ENCODE measurements at places on chromosomes 5 and 9.

- DNase-seq: no peak
Observed at GRCh38 chr9:123749580-123750202, 180.2 kb downstream of the DENND1A start.

- peak; percentile 67 for DNase-seq
Observed at GRCh38 chr5:83430130-83431010, 41.2 kb upstream of the VCAN start.

DNA sequence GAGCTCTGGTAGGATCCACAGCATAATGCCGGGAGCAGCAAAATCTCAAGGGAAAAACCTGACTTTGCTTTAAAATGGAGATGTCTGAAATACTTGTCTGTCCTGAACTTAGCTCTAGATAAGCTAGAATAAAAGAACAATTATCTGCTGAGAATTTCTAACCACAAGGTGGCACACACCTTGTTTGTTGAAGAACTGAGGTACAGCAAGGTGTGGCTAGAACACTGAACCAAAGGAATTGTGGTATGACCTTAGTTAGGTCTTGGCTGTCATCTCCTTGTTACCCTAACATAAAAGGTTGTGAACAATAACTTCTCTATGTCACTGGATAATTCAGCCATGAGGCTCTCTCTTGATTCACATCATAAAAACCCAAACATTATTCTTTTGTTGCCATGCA is 72.3 kb upstream of the ANXA1 start:
- no peak for DNase-seq

- no peak for DNase-seq
Observed at GRCh38 chr9:13627502-13627901, 348.0 kb upstream of the MPDZ start.

GRCh38 chr9:93918061-93918460 is 37.1 kb downstream of the BARX1 start:
- no peak for DNase-seq

DNA sequence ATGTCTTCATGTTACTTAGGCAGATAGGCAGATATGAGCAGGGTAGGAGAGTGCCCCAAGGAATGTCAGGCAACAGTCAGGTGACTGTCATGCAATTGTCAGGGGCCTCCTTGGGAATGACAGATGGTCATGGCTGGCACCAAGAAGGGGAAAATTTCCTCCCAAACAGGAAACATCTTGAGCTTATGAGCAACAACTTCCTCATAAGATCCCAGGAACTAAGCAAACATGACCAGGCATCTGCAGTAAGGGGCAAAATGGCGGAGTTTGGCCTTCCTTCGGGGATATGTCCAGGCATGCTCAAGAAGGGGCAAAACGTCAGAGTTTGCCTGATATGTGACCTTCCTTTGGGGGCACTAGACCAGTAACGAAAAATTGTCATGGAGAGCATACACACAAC is 591.8 kb downstream of the PDE4D start:
- peak; percentile 78 for DNase-seq

- DNase-seq: peak; percentile 43
Observed at GRCh38 chr5:73764586-73764985, 138.6 kb downstream of the ARHGEF28 start.

DNA sequence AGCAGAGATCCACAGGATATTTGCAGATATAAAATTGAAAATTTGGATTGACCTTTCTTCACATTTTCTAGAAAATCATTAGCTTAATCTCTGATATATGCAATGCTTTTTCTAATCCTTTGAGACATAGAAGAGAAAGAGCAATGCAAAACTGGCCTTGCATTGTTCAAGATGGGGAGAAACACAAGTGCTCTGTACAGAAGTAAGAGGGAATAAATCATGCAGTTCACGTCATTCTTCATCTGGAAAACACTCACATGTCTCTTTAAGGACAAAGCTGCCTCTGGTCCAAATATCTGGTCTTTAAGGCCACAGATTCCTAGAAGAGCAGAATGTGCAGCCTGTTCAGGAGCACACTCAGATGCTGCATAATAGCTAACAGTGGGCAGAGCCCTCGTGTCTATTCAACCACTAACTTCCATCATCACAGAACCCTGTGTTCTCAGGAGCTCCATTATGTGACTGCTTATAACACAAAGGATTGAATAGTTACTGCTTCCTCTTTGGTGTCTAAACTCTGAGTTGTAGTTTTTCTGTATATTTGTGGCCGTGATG is 277.5 kb downstream of the PLK2 start:
- DNase-seq: peak; percentile 36

DNA sequence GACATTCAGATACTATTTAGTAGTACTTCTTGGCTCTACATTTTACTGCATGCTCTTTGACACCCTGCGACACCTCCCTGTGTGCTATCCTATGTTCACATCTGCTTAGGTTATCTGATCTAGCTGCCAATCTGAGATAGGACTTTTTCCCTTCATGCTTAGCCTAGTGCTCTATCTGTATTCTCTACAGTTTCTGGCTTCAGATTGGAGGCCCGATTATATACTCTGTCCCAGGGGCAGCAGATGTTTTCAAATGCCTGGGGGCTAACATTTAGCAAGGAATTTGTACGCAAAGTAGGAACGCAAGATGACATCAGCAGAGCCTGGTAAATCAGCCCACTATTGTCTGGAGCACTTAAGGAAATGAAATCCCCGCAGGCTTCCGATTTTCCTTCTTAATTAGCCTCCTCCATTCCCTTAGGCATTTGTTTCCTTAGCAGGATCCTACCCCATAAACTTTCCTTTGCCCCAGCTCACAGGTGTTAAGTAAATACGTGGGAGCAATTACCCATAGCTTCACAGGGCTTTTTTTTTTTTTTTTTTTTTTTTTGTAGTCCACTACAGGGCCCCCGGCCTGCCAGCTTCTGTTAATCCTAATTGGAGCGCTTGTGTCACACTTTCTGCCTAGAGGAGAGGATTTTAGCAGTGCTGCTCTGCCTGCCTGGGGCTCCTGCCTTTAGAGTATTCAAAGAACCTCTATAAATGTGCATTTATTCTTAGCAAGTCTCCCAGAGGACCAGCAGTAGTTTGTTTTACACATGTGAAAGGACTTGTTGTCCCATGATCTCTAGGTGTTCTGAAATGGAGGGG is 61.1 kb upstream of the LPAR1 start:
- no peak for DNase-seq

DNA sequence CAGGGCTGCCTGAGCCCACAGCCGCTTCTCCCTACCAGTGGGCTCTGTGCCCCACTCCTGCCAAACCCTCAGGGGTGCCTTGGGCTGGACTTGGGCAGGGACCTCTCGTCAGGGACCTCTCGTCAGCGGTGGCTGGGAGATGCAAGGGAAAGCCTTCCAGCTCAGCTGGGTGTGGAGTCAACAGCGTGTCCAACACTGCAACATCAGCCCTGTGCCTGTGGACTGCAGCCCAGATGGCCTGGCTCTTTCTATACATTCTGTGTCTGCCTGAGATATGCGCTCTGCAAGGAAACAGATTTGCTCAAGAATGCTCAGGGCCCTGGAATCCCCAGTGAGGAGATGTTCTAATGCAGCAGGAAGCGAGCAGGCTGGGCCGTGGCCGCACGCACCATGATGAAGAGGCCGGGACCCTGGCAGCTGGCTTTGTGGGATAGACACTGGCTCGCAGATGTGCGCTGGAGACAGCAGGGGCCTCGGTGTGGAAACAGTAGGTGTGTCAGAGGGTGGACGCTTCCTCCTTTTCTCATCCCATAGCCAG is 85.0 kb upstream of the COL5A1 start:
- DNase-seq: no peak

DNA sequence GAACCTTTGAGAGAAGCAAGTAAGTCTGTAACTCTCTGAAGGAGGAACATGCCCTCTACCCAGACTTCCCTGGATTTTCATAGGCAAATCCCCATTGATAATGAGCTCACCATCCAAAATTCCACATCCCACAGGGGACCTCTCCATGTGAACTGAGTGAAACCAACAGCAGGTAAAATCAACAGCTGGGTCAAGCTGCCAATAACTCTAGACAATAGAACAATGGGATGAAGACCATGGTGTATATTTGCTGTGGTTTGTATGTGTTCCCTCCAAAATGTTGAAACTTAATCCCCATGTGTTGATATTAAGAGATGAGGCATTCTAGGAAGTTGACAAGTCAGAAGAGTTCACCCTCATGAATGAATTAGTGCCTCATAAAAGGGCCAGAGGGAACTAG is 110.2 kb upstream of the MYO10 start:
- DNase-seq: no peak

DNA sequence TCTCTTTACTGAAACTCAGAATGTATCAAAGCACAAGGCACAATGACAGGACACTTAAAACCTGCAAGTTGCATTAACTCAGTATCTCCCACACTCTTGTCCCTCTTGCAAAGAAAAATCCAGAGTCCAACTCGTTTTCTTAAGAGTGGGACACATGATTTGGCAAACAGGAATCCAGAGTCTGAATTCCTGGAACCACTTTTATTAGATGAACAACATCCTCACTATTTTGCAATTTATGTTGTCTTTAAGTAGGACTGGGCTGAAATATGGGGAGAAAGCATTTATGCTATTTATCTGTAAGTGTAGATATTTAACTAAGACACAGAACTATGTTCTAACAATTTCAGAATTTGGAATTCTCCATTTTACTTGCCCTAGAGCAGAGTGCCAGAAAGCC is 69.1 kb downstream of the ABCA1 start:
- no peak for DNase-seq

- DNase-seq: no peak
Observed at GRCh38 chr9:2967766-2968165, 123.9 kb upstream of the PUM3 start.

DNA sequence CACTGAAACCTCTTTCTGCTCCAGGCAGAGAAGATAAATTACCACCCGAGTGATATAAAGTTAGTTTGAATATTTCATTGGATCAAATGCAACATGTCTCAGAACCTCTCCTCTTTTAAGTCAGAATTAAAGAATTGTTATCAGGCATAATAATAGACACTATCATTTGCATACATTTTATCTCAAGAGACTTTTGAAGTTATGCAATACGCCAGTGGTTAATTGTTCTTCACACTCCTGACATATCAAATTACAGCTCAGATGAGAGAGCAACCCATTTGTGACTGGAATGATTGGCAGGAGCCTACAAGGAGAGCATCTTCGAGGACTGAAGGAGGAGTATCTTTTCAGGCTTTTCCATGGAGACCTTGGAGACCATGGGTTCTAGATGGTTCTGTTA is 452.2 kb downstream of the KDM4C start:
- no peak for DNase-seq

DNA sequence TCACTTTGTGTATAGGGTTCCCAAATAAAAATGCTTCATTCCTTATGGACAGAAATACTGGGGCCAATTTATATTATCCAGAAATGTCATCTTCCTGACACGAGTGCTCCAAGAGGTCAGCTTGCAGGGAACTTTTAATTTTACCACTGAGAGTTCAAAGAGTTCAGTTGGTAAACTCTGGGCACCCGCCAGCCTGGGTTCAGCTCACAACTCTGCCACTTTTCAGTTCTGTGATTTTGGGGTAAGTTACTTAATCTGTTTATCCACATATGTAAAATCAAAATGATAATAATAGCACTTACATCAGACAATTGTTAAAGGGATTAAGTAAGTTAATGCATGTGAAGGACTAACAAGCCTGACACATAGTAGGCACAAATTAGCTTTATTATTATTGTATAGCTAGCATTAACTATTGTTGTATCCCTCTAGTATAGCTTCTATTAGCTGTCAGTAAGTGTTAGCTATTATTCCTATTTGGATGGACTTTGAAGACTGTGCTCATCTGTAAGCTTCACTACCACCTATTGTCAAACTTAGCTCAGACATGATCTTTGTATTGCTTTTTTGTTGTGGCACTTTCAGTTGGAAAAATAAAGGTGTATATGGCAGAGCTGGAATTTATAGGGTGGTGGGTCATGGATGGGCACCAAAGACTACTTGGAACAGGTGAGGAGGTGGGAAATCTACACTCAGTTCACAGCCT is 1.6 kb downstream of the MEGF10 start:
- DNase-seq: no peak

DNA sequence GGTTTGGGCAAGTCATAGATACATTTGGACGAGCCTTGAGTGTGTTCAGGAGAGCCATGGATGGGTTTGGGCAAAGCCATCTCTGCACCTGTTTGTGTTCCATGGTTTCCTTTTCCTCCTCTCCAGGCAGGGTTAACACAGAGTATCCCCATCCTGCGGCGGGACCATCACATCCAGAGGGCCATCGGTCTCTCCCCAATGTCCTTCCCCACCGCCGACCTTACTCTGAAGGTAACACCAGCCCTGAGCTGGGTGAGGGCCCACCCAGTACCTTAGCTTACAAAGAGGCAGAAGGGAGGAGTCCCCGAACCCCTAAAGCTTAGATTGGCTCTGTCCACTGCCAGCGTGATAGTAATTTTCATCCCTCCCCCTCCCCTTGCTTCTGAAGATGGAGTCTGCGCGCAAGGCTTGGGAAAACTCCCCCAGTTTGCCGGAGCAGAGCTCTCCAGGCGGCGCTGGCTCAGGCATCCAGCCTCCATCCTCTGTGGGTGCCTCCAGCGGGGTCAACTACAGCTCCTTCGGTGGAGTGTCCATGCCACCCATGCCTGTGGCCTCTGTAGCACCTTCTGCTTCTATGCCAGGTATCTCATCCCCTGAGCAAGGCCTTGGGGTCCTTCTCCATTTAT is 18.0 kb upstream of the POMT1 start:
- DNase-seq: no peak

DNA sequence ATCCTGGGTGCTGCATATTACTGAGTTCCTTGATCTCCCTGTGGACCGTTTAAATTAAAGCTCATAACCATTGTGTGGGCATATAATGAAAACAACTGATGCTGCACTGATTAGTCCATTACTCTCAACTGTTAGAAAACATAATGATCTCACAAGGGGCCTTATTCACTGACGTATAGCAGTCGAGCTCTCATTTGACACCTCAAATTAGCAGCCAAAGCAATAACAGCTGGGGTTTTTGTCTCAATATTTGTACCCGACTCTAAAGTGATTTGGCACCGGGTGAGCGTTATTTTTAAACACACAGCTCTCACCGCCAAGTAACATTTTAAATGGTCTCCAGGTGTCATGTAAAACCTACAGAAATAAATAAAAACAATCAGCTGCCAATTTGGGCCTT is 252.2 kb upstream of the PANK3 start:
- DNase-seq: no peak

- no peak for DNase-seq
Observed at GRCh38 chr5:74952406-74952805, 86.2 kb upstream of the FAM169A start.

DNA sequence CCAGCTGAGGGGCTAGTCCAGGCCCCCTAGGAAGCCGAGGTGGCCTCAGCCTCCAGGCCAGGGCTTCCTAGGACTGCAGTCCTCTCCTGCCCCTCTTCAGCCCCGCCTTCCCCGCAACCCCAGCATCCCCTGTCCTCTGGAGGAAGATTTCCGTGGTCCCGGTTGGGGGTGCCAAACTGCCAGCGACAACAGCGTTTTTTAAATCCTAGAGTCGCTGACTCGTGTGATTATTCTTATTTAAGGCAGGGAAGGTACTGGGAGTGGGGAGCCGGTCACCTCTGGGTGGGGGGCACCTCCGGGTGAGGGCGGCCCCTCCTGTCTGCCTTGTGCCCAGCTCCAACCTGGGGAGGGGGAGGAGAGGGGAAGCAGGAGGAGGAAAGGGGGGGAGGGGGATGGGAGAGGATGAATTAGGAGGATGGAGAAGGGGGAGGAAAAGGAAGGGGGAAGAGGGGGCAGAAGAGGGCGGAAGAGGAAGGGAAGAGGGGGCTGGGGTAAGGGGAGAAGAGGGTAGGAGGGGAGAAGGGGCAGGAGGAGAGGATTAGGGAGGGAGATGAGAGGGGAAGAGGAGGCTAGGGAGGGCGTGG is 173.1 kb upstream of the IER5L start:
- DNase-seq: no peak
